ENCODE measurements at places on chromosomes 2 and 18.
A peak's percentile ranks its signal among the peaks of the same experiment; 100 is the strongest.

- DNase-seq, result no peak
Measured at GRCh38 chr2:74065456-74065855, 80.7 kb downstream of the TET3 start.

DNA sequence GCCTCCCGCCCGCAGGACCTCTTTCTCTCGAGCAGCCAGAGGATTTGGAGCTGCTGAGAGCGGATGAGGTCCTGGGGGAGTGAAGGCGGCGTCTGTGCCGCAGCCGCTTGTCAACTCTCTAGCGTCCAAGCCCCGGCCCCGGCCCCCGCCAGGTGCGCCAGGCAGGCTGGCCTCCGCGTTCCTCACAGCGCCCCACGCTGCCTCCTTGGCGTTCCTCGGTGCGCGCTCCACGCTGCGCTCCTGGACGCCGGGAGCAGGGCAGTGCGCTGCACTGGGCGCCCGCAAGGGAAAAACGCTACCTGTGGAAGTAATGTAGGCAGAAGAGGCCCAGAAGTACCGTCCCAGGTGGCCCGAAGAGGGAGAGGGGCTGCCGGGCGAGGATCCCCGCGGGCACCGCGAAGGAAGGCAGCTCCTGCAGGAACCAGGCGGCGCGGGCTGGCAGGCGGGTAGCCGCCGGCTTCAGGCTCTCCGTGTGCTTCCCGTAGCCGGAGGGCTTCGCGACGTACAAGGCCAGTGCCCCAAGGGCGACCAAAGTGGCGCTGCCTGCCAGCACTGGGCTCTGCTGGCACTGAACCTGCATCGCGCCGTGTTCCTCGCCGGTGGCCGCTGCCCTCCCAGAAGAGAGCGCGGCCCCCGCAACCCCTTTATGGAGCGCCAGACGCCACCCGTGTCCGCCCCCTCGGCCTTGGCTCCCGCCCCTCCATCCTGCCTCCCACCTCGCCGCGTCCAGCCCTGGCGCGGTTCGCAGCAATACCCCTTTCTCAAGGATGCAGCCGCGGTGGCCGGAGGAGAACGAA lies at the start of gene SRD5A2:
TSS of gene SRD5A2 (minus strand) at position 618 of the 797 bp plus-strand sequence. CDS start at position 580, 38 bp downstream.
- no peak for DNase-seq

DNA sequence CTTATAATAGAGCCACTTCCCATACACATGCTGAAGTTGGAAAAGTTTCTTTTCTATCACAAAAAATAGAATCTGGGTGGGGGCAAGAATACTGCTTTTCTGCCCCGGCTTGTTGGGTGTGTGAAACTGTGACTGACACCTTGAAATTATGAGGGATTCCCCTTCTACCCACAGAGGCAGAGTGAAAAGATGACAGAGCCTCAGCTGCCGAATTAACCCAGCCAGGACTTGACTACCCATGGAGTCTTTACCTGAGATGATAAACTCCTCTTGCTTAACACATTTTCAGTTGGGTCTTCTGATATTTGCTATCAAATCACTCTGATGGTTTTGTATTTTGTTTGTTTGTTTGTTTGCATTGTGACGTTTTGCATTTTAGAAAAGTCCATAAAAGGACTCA lies 66.0 kb upstream of the PMAIP1 start:
- DNase-seq, result no peak

GRCh38 chr18:48634975-48635374 lies 96.1 kb downstream of the CTIF start:
- DNase-seq, result no peak

- no peak for DNase-seq
Measured at GRCh38 chr2:46319711-46320110, 22.5 kb downstream of the EPAS1 start.

GRCh38 chr2:234395891-234396420 lies 100.9 kb downstream of the ARL4C start:
- peak; percentile 58 for DNase-seq

GRCh38 chr2:236600892-236601291 lies 31.3 kb downstream of the ACKR3 start:
- DNase-seq, result no peak

DNA sequence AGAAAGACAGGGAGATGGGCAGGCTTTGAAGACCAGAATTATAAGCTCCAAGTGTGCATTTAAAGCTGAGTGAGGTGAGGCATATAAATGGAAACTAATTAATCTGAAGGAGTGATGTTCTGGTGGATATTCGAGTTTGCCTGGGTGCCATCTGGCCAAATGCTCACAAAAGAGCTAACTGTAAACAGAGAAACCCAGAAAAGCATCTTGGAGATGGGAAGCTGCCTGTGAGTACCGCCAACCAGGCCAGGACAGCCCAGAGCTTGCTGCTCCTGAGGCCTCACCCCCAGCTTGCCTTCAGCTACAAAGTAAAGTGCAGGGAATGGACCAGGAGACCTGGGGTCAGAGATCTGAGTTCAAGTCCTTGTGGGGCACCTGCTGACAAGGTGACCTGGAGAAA lies 446.1 kb upstream of the MYT1L start:
- no peak for DNase-seq

GRCh38 chr2:105880637-105881036 lies 135.9 kb downstream of the NCK2 start:
- no peak for DNase-seq

DNA sequence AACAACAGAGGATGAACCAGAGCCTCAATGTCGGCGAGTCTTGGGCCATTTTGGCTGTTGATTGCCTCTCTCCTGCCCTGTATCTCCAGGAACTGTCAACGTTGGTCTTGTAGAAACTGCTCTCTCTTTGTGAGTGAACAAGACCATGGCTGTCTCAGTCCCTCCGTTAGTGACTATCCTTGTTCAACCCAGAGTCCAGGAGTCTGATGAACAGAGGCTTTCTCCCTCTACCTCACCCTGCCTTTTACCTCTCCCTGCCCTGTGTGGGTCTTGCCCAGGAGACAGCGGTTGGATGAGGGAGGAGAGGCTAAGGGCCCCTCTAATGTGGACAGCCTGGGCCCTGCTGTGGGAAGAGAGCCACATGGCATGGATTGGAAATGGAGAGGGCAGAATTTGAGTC lies 32.8 kb downstream of the INPP4A start:
- DNase-seq, result no peak

- DNase-seq, result no peak
Measured at GRCh38 chr2:138496096-138496651, 5.4 kb upstream of the SPOPL start.

- no peak for DNase-seq
Measured at GRCh38 chr2:107542314-107542740, 284.4 kb upstream of the RGPD4 start.

DNA sequence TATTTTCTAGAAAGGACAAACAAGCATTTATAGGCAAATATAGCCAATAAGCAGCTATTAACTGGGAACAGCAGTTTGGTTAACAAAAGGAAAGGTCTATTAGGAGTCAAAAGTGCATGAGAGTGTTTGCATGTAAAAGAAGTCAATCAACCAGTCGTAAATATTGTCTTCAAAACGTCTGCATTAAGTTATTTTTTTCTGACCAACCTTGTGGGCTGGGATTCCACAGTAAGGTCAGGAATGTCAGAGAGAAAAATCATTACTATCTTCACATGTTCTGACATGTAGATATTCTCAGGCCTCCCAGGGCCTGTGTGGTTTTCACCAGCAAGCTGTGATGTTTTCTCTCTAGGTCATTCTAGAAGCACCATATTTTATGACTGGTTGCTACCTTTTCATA lies 922.5 kb downstream of the SUCLG1 start:
- no peak for DNase-seq

GRCh38 chr18:70931942-70932814 lies 643.3 kb downstream of the SOCS6 start:
- no peak for DNase-seq

DNA sequence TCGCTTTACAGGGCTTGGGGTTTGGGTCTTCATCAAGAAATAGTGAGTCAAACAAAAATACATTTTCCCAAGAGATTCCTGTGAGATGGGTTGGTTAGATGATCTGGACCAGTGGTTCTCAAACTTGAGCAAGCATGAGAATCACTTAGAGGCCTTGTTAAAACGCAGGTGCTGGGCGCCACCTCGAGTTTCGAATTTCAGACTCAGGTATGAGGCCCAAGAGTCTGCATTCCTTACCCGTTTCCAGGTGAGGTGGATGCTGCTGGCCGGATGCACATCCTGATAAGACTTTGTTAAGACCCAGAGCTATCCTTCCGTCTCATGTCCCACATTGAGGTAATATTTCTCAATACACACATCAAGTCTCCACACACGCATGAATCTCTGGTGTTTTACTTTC lies 707.8 kb upstream of the SALL3 start:
- no peak for DNase-seq

DNA sequence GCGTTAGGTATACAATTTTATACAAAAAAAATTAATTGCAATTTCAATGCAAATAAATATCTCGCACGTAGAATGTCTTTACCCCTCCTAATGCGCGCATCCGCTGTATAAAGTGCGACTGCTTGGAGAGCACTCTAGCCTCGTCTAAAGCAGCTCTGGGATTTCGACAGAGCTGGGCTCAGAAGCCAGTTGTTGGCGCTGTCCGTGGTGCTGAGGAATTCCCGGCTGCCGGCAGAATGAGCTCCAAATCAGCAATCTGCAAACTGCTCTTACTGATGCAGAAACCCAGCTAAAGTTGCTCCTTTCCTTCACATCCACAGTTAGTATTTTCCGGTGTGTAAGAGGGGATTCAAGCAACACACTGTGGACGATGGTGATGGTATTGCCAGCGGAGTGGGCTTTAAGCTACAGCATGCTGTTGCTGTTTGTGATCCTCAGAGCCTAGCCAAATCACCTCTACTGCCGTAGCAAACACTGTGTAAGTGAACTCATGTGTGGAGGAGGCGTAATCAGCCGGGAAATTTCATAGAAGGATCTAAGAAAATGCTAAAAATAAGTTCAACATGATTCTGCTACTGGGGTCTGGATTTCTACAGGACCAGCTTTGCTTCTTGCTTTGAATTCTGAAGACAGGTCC lies at the start of gene VWC2L:
TSS of gene VWC2L (plus strand) at position 137 of the 637 bp plus-strand sequence. CDS start 3,140 bp downstream, outside the sequence.
- DNase-seq, result peak; percentile 48

GRCh38 chr2:74080346-74080745 lies 67.4 kb downstream of the BOLA3 start:
- no peak for DNase-seq

GRCh38 chr18:2914185-2914880 lies 67.5 kb downstream of the EMILIN2 start:
- DNase-seq, result no peak

GRCh38 chr2:129199501-129199900 lies 780.0 kb upstream of the RAB6C start:
- no peak for DNase-seq

DNA sequence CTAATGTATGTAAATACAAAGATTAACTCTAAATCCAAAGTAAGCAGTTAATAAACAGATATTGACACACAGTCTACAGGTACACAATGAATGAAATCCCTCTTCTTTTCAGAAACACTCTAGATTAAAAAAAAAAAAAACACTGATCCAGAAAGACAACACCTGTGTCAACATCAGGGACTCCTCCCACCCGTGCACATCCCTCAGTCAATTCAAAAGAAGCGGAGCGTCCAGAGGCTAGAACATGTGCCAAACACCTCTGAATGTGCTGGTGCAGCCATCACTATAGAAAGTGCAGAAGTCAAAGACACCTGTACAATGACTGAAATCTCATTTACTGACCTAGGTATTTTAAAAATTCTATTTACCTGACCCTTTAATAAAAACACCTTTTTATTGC lies 622.6 kb upstream of the ID2 start:
- DNase-seq, result no peak

DNA sequence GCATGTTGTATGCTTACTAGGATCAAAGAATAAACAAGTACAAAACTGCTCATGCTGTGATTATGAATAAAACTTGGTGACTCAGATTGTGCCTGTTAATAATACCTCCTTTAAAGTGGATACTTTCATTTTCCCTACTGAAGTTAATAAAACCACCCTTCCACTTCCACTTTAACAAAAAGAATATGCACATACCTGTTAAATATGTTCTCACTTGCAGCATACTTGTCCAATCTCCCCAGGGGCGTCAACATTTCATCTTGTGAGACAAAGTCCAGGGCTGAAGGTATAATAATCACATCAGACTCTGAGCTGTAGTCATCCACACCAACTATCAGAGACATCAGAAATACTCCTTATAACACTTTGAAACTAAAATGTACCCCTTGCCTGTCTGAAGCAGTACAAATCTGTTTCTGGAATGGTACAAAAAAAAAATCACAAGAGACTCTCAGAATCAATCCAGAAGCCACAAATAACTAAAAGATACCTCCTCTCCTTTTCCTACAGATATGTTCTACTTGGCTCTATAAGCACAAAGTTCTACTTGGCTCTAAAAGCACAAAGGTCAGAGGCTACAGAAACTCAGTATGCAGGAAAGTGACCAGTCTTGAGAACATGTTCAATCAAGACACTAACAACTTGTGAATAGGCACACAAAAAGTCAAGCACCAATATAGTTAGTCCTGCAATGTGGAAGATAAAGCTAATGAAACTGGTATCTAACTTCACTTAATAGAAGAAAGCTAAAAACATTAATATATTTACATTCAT lies 19.3 kb downstream of the PPP4R1 start:
- DNase-seq, result no peak

GRCh38 chr18:6842081-6842480 lies 112.6 kb downstream of the ARHGAP28 start:
- no peak for DNase-seq

GRCh38 chr2:62334009-62334408 lies 138.1 kb downstream of the B3GNT2 start:
- peak; percentile 59 for DNase-seq

DNA sequence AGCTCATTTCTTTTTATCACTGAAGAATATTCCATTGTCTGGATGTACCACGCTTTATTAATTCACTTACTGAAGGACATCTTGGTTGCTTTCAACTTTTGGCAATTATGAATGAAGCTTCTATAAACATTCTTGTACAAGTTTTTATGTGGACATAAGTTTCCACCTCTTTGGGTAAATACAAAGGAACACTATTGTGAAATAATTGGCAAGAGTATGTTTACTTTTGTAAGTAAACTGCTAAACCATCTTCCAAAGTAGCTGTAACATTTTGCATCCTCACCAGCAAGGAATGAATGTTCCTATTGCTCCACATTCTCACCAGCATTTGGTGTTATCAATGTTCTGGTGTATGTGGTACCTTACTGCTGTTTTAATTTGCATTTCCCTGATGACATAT lies 15.8 kb upstream of the VWC2L start:
- DNase-seq, result no peak

- peak; percentile 59 for DNase-seq
Measured at GRCh38 chr18:69401226-69401971, 711 bp downstream of the DOK6 start.

DNA sequence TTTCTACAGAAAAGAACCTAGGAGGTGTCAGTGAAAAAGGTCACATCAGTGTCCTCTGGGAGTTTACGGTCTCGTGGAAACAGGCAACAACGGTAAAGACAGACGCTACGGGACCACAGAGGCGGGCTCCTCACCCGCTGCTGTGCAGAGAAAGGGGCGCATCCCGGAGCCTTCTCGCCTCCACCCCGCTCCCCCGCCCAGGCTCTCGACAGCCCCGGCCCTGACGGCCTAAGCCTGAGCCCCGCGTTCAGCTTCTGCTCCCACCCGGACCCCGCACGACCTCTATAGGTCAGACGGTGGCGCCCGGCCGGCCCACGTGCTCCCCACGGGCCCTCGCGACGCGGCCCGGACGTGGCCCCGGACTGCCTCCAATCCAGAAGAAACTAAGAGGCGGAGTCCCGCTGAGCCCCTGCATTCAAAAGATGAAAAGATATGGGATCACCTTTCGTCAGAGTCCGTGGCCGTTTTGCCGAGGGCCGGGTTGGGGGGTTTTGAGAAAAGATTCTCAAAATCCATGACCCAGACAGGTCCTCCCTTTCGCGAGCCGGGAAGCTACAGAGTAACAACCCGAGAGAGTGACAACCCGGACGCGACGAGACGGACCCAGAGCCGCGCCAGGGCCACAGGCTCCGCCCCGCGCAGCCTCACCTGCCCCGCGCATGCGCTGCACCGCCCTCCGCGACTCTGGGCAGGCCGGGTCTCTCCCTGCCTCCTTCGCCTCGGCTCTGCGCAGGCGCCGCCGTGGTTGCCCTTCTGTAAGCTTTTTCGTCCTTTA lies at the start of gene ZC3H8:
TSS of gene ZC3H8 (minus strand) at position 577 of the 775 bp plus-strand sequence. CDS start at position 516, 61 bp downstream.
- peak; percentile 68 for DNase-seq

All from NCI-H446 (cell line).